ENCODE measurements at places on chromosomes 3 and 15. TPM values are rescaled to one million over a fixed set of nuclear protein-coding genes. Genes with fewer than 3 reads are reported as not detected.

The ZNF660 gene
- total RNA-seq = 2.0 TPM

The ZMYND10 gene
- 0.81 TPM for total RNA-seq

The FAM107A gene
- total RNA-seq = 0.54 TPM

The EXD1 gene
- not detected for total RNA-seq

The CAND2 gene
- total RNA-seq = 11.4 TPM

The TP63 gene
- total RNA-seq = 0.18 TPM

The P2RY12 gene
- 0.18 TPM for total RNA-seq

The IL17RD gene
- total RNA-seq = 13.6 TPM

The ISLR2 gene
- total RNA-seq = 0.36 TPM

The UROC1 gene
- total RNA-seq = not detected

The PLA1A gene
- 1.1 TPM for total RNA-seq

The PDZRN3 gene
- total RNA-seq = 40.5 TPM

The PPP1R14D gene
- total RNA-seq = not detected

The BMF gene
- total RNA-seq = 10.6 TPM

The CCDC39 gene
- total RNA-seq = 0.27 TPM

The ARHGEF26 gene
- total RNA-seq = 2.0 TPM

The LMAN1L gene
- not detected for total RNA-seq

The CPLX3 gene
- total RNA-seq = not detected

The NUP210 gene
- total RNA-seq = 0.33 TPM

The SPATA12 gene
- not detected for total RNA-seq

The ZNF385D gene
- 11.5 TPM for total RNA-seq

The TGM5 gene
- not detected for total RNA-seq

The DYNLT2B gene
- total RNA-seq = 22.1 TPM

The CA12 gene
- total RNA-seq = 174 TPM

The LYSMD2 gene
- 3.1 TPM for total RNA-seq

The FBLN2 gene
- total RNA-seq = 452 TPM

The SMCO1 gene
- total RNA-seq = not detected

The GNAT1 gene
- total RNA-seq = not detected

The TF gene
- 4.0 TPM for total RNA-seq

The RBMS3 gene
- total RNA-seq = 84.1 TPM

The OSBPL10 gene
- 6.7 TPM for total RNA-seq

The TRH gene
- 2.5 TPM for total RNA-seq

The TEX9 gene
- total RNA-seq = 8.3 TPM

The FOXL2 gene
- not detected for total RNA-seq

The CATSPER2 gene
- total RNA-seq = 2.4 TPM

The CCDC80 gene
- 614 TPM for total RNA-seq

The FBXW12 gene
- 0.27 TPM for total RNA-seq

The LEKR1 gene
- total RNA-seq = 0.81 TPM

The ACSBG1 gene
- under 0.01 TPM for total RNA-seq

The TMEM45A gene
- total RNA-seq = 13.7 TPM

The LINGO1 gene
- total RNA-seq = not detected

The TTC23 gene
- total RNA-seq = 36.7 TPM

The ALDH1A2 gene
- total RNA-seq = 0.08 TPM

The AMT gene
- total RNA-seq = 3.3 TPM

The SEC22A gene
- 44.6 TPM for total RNA-seq

The ARNT2 gene
- total RNA-seq = 9.4 TPM

The RPP25 gene
- total RNA-seq = 4.1 TPM

The CTXN2 gene
- total RNA-seq = not detected

The C2CD4B gene
- not detected for total RNA-seq

The CYP19A1 gene
- total RNA-seq = 3.1 TPM

The PTH1R gene
- total RNA-seq = not detected

The ECE2 gene
- total RNA-seq = not detected

The SPINT1 gene
- not detected for total RNA-seq

The VIPR1 gene
- total RNA-seq = 5.6 TPM

The KLF15 gene
- total RNA-seq = 3.2 TPM
